ENCODE measurements at places on chromosomes 6 and 20. TPM values are rescaled to one million over a fixed set of nuclear protein-coding genes. Genes with fewer than 3 reads are reported as not detected.

OXT gene
- total RNA-seq, result not detected

OR14J1 gene
- total RNA-seq, result not detected

ARID1B gene
- 49.2 TPM for total RNA-seq

COL11A2 gene
- 0.94 TPM for total RNA-seq

GRCh38 chr6:6002005-6002847, 4.5 kb downstream of the NRN1 start:
- DNase-seq, result peak; percentile 49

GRCh38 chr6:4352322-4352669, 216.9 kb upstream of the ECI2 start:
- no peak for DNase-seq

- no peak for DNase-seq
These were observed 2.3 kb upstream of the DSN1 start for GRCh38 chr20:36775826-36776225.

Measured in Right ventricle myocardium superior (tissue), 1 donor.